NCI-H2081 treated with DMSO at 0.1 percent for 48 hours (cell line): ENCODE measurements at places on chromosomes 4 and X.

GRCh38 chrX:154717824-154718223 is 33.1 kb downstream of the GAB3 start:
- DNase-seq: no peak

DNA sequence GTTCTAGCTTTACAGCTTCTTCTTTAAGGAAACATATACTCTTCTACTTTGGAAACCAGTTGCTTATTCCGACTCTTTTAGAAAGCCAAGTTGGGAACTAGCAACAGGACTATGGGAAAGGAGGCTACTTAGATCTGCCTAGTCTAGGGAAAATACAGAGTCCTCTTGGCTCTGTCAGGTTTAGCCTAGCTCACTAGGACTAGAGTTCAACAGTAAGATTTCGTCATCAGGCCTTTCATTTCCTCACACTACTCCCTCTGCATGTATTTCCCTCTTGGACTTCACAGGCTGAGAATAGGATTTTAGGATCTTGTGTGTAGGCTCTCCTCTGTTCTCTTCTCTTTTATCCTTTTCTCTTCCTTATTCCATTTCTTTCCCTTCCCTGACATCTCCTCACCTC is 409.8 kb downstream of the AR start:
- no peak for DNase-seq

- no peak for DNase-seq
These were observed 146.2 kb upstream of the NDST4 start for GRCh38 chr4:115259642-115260041.

GRCh38 chrX:152735860-152736511 is 2.4 kb downstream of the MAGEA12 start:
- DNase-seq: no peak

GRCh38 chr4:51995647-51996220 is 24.4 kb downstream of the LRRC66 start:
- DNase-seq: no peak

DNA sequence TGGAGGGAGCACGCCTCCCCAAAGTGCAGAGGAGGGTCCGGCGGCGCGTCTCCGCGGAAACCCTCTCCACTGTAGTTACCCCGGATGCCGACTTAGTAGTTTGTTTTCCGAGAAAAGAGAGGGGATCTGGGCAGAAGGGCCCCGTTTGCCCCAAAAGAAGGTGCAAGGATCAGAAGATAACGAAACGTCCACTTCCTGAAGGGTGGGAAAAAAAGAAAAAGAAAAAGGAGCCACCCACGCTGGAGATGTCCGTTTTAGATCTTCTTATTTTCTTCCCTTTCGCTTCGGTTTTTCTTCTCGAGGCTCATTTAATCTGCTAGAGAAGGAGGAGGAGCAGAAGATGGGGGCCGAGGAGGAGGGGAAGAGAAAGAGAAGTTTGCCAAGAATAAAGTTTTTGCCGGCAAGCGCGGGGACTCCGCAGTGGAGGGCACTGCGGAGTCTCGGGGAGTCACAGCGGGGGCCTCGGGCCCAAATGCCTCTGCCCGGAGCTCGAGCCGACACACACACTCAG is 517 bp downstream of the LEF1 start:
- no peak for DNase-seq

GRCh38 chr4:111020961-111021360 is 398.1 kb upstream of the PITX2 start:
- DNase-seq: no peak

- no peak for DNase-seq
These were observed 1.0 kb upstream of the GABRG1 start for GRCh38 chr4:46124773-46125413.

DNA sequence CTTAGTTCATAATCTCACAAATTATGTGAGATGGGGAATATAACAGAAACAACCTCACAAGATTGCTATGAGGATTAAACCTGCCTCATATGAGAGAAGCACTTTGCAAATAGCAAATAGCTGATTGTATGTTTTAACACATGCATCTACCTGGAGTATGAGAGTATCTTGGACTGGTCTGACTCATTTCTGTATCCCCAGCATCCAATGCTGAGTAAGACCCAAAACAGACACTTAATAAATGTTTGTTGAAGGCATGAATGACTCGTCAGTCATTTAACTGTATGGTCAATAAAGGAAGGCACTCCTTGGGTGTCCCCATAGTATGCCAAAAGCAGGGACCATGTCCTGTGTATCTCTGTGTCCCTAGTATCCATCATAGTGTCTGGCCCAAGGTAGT is 350.9 kb upstream of the F9 start:
- no peak for DNase-seq

DNA sequence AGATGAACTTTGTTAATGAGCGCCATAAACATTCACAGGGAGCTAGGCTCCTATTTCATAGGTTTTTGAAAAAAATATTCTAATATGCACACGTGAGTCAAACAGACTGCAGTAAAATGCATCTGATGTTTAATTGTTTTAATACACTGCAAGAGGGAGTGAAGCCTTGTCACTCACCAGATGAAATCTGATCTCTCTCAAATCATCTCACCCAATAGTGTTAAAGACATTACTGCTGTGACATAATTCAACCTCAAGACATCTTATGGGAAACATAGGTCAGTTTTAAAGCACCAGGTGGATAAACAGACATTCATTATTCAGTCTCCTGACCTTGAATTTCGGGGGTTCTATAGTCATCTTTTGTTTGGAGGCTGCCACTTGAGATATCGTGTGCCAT is 148.3 kb downstream of the MAML3 start:
- DNase-seq: no peak

DNA sequence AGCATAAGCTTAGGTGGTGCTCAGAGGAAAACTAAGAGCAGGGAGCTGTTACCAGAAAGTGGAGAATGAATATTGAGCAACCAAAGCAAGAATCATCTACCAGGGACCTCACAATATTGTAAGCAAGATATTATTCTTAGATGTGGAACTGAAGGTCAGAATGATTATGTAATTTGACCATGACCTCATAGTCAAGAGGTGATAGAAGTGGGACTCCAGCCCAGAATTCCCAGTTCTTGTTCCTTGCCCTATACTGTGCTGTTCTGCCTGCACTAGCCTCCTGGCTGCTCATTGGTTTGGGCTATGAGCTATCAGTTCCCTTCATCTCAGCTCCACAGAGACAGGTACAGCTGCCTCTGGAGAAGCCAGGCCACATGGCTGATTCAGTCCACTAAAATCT is 229.4 kb downstream of the LDB2 start:
- no peak for DNase-seq

- no peak for DNase-seq
These were observed 463 bp downstream of the CT45A10 start for GRCh38 chrX:135892781-135893180.

GRCh38 chrX:53255738-53256191 is 25.6 kb downstream of the IQSEC2 start:
- DNase-seq: no peak

DNA sequence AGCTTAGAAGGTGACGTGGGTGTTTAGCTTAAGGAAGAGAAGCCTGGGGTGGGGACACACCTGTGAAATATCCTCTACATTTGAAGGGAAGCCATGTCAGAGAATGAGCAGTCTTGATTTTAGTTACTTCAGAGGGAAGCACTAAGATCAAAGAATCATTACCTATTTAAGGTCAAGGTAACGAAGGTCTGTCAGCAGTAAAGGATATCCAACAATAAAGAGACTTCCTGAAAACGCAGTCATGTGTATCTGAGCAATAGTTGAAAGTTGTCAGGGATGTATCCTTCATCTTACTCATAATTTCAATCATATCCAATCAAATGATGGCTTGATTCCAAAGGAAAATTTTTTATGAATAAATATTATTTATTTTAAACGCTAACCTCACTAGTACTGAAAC is 33.5 kb downstream of the IGFBP7 start:
- DNase-seq: no peak

- DNase-seq: no peak
These were observed 25.0 kb downstream of the MEPE start for GRCh38 chr4:87857789-87858188.

DNA sequence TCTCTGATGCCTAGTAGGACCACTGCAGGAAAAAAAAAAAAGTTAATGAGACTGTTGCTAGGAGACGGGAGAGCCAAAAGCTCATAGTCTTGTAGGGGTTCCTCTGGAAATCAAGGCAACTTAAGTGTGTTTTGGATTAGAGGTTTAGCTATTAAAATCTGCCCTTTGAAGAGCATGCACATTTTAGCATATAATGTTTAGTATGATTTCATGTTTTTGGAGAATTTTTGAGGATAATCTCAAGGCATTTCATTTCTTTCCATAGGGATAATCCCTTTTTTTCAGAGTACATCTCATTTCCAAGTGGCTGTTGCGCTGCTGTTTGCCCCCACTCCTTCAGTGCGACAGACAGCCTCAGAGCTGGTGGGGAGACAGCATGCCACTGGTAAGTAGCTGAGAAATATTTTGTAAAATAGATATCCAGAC is at the start of gene LINC00632:
LINC00632 (plus strand) TSS at position 339 of the 426 bp plus-strand sequence.
- DNase-seq: no peak

GRCh38 chrX:477441-478012 is 90.8 kb upstream of the PPP2R3B start:
- no peak for DNase-seq

DNA sequence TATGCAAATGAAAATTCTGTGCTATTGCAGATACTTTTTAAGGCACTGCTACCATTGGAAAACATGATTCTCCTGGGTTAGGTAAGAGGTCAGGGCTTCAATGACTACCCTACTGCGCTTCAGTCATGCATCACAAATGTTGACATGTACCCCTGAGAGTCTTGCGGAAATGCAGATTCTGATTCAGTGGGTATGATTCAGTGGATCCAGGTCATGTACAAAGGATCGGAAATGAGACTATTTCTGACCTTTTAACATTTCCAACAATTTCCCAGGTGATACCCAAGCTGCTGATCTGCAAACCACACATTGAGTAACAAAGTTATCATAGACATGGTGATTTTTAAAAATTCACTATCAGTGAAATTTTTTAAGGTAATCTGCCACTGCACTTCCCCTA is 62.6 kb downstream of the DDX53 start:
- DNase-seq: no peak

DNA sequence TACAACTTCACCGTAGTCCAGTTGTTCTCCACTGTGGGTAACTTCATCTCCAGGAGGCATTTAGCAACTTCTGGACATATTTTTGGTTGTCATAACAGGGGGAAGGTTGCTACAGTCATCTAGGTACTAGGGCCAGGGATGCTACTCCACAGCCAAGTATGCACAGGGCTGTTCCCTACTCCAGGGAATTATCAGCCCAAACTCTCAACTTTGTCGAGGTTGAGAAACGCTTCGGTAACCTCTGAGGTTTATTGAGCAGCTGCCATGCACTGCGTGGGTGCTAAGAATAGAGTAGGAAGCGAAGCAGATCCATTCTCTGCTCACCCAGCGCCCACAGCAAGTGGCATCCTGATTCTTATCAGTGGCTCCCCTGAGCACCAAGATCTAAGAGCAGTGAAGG is 8.2 kb downstream of the FGFBP1 start:
- DNase-seq: no peak

DNA sequence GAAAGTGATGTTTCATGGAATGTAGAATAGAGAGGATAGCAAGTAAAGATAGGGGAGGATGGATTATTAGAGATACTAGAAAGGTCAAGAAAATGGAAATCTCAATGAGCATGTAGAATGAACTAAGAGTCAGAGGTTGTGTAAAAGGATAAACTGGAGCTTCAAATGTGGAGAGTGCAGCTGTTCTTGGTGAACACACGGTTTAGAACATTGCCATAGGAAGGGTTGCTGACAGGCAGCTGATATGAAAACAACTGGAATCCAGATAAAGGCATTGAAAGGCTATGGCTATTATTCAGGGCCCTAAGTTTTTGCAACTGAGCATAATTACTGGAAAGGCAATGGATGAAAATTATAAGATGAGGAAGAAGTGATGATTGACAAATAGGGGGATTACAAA is 239.6 kb upstream of the VEGFC start:
- DNase-seq: no peak

DNA sequence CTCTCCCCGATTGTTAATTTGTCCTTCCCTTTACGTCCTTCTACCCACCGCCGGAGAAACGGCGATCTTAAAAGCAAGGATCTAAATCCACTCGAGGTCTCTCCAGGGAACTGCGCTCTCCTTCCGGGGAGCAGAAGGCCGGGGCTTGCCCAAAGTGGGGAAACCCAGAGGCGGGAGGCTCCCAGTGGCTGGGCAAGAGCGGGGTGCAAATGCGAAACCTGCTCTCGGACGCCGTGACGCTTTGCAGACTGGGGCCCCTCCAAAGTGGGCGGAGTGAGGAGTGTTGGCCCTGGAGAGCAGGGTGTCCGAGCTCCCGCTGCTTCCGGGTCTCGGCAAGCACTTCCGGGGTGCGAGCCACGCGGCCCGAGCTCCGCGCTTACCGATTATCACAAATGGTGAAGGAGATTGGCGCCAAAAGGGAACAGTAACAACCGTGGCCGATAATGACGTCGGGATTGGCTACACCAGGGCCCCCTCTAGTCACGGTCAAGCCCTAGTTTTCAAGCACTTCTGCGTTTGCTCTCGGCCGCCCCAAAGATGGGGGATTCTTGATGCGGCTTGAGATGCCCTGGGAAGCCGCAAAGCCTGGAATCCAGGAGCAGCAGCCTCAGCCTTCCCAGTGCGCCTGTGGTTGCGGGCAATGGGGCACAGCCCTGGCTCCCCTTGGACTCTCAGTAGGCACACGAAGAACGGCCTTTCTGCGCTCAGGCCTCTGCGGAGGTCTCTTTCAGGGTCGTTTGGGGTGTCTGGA is 29.0 kb downstream of the HAND2 start:
- no peak for DNase-seq

GRCh38 chrX:68574240-68574639 is 73.2 kb upstream of the STARD8 start:
- DNase-seq: no peak

DNA sequence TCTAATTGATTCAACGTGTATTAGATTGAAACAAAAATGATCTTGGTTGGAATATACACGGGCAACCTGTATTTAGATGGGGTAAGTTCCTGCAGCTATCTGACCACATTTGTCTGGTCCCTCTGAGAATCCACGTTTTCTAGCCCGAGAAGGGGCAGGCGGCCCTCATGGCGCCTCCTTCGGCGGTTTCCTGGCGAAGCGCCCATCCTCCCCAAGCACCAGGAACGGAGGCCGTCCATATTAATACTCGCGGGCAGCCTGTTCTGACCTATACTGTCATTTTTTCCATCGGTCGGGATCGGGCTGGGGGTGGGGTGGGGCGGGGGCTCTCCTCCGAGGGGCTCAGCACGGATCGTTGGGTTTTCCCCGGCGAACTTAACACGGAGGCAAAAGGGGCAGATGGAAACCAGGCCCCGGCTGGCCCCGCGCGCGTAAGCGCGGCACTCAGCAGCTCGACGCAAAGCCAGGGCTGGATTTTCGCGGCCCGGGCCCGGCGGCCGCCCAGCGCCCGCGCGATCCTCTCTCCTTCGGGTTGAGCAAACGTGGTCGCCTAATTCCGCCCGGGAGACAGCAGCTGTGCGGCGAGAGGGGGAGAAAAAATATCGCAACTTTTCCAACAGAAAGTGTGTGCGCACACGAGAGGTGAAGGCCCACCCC is 77.2 kb upstream of the BCOR start:
- peak; percentile 31 for DNase-seq
